Osteocyte (in vitro differentiated cells): ENCODE measurements at places on chromosomes 11 and 22. TPM values are rescaled to one million over a fixed set of nuclear protein-coding genes. Genes with fewer than 3 reads are reported as not detected.

- DNase-seq: no peak
These were observed 751.5 kb upstream of the CCDC179 start for GRCh38 chr11:23611726-23612125.

DNA sequence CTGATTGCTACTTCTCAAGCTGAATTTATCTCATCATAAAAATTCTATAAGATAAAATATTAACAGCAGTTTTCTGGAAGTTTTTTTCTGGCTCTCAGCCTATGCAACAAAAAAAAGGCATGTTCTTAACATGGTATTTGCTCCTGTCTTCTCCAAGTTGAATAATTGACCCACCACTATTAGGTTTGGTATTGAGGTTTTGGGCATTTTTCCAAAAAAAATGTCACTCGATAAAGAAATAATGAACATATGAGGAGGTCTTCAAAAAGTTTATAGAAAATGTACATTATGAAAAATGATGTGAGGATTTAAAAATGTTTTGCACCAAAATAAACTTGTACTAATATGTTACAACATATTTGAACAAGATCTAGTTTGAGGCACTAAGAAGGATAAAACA is 808.6 kb upstream of the RAG2 start:
- no peak for DNase-seq

GRCh38 chr11:19935507-19935906 is 222.9 kb downstream of the NAV2 start:
- DNase-seq: no peak

DNA sequence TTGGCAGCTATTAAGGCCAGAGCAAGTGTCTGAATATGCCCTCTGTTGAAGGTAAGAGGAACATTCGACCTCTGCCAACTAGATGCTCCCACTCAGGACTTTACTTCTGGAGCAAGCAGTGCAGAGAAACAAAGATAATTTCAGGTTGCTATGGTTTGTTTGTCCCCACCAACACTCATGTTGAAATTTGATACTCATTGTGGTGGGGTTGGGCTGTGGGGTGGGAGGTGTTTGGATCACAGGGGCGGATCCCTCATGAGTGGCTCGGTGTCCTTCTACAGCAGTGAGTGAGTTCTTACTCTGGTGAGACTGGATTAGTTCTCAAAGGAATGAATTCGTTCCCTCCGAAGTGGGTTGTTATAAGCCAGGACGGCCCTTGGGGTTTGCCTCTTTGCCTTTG is 12.0 kb downstream of the OR8A1 start:
- DNase-seq: no peak

DNA sequence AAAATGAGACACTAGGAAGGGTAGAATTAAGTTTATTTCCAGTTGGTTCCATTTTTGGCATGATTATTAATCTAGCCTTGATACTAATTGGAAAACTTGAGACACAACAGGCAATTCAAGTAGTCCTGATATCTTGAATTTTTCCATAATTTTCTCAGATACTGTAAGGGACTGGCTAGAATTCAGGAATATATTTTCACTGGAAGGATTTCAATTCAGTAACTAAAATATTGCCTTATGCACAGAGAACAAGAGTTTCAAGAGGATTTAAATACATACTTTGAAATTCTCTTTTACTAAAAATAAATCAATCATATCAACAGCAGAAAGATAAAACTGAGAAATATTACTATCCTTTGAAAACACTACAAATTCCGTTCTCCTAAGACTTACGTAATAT is 632.9 kb downstream of the LRRC4C start:
- DNase-seq: no peak

DNA sequence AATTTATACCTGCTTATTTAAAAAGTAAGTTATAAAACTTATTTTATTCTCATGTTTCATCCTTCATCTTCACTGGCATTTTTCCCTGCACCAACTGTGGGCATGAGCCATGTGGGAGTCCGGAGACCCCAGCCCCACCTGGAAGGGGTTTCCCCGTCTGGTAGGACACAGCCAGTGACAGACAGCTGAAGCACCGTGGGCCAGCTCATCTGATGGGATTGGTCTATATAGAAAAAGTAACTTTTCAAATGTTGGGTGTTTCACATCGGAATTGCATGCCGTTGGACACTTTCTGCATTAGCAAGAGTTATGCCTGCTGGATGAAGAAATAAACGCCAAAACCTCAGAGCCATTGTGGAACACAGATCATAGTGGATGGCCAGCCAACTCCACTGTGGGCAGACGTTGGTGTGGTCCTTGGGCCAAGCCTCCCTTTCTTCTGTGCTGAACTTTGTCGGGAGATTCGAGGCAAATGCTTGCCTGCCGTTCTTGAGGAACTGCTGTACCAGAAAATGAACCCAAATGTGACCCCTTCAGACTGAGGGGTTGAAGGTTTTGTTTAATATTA is 1329.3 kb downstream of the TBC1D22A start:
- no peak for DNase-seq

- DNase-seq: no peak
These were observed 2.4 kb downstream of the FUT4 start for GRCh38 chr11:94546162-94546470.

- no peak for DNase-seq
These were observed 5.2 kb downstream of the SBF1 start for GRCh38 chr22:50469377-50470305.

DNA sequence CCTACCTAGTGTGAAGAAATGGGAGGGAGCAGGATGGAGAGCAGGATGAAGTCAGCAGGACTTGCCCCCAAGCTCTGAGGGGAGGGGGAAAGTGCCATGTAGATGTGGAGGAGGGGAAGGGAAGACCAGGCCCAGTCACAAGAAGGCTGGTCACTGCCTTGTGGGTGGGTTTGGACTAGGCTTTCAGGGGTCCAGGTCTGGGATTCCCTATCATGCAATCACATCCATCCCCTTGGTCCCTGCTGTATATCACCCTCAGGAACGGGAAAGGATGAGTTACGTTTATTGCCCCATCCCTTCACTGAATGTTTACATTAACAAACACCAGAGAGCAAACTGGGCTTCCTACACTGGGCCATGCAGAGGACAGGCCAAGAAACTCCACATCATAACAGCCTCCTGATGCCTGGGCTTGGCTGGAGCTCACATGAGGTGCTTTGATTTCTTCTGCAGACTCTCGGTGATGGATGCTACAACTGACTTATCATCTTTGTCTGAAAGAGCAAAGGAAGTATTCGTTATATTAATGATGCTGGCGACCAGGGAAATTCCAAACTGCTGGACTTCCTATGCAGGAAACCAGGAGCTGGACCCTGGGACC is 5.6 kb downstream of the TMEM86A start:
- no peak for DNase-seq

DNA sequence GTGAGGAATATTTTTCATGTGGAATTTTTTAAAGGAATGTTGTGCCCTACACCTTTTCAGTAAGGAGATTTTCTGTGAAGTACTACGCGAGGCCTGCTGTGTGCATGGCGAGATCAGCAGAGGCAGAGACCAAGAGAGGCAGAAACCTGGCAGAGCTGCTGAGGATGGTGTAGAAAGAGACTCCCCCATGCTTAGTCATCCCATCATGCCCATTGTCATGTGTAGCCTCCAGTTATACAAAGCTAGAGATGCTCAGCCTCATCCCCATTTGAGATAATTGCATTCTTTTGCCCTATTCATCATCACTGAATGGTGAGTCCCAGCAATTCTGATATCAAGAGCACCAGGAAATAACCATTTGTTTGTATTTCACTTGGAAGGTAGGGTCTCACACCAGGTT is 3.0 kb upstream of the MS4A7 start:
- no peak for DNase-seq

DNA sequence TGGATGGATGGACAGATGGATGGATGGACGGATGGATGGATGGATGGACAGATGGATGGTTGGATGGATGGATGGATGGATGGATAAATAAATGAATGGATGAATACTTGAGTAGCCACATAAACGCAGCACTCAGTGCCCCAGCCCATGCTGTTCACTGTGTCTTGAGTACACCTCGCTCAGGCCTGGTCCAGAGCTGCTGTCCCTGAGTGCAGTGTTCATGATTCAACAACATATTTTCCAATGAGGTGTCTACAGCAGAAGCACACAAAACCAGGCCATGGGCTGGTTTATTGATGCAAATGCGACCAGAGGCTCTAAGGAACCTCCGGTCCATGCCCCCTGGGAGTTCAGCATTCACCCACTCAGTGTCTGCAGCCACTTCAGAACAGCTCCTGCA is 584.3 kb downstream of the BRD1 start:
- no peak for DNase-seq

The DDT gene
- total RNA-seq: 108 and 113 TPM in 2 replicates

The PYGM gene
- total RNA-seq: 0.73 and 0.84 TPM in 2 replicates

The LRRC74B gene
- not detected in 2 replicates for total RNA-seq

The POU2AF3 gene
- not detected in 2 replicates for total RNA-seq

The OR4A16 gene
- not detected in 2 replicates for total RNA-seq
